Fibroblast of mammary gland (primary cell): ENCODE measurements at places on chromosomes 13 and 19.

GRCh38 chr13:41562083-41562482 is 104.7 kb downstream of the RGCC start:
- peak; percentile 87 for DNase-seq

GRCh38 chr13:102028868-102029267 is 373.0 kb downstream of the FGF14 start:
- DNase-seq = no peak

DNA sequence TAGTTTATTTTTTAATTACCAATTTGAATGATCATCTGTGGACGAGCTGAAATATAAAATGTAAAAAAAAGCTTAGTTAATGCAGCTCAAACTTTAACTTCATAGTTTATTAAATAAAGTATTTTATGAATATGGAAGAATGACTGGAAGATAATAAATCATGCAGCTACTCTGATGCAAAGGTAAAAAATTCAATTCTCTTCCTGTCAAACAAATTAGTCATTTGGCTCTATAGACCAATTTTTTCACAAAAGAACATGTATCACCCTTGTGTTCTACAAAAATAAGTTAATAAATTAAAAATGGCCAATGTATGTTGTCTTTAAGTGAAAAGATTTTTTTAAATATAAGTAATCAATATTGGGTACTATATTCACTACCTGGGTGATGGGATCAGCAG is 26.2 kb downstream of the EXOSC8 start:
- no peak for DNase-seq

GRCh38 chr19:8265872-8266271 is 42.3 kb downstream of the CD320 start:
- no peak for DNase-seq

- peak; percentile 86 for DNase-seq
Observed at GRCh38 chr19:2270423-2271233, 11.3 kb downstream of the PEAK3 start.

DNA sequence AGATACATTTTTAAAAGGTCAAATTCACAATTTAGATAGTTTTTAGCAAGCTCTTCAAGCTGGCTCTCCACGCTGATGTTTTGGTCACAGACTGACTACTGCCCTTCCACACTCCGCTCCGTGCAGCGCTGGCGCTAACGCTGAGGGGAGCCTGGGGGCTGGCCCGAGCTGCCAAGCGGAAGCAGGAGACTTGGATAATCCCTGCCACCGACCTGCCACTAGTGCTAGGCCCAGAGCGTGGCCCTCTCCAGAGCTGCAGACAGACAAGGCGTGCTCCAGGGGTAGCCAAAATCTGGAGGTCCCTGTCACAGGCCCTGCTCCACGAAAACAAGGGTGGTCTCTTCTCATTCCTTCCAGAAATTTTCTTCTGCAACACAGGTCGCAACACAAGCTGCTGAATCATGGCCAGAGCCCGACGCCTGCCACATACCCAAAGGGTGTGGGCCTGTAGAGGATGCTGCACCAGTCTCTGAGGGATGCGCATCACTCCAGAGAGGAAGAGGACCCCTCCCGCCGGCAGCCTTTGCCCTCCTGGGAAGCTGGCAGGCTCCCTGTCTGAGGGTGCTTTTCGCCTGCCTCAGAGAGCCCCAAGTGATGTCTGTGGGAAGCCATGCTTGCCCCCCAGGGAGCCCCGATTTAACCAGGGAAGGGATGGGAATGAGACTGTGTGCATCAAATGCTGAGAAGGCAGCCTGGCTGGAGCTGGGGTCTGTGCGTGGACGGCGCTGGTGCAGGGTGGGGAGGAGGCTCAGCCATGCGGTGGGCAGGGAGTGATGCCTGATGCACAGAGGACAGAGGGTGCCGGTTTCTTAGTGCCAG is 21.6 kb downstream of the CAPS start:
- peak; percentile 48 for DNase-seq

GRCh38 chr13:35961461-35962220 is 169.5 kb downstream of the DCLK1 start:
- peak; percentile 23 for DNase-seq

DNA sequence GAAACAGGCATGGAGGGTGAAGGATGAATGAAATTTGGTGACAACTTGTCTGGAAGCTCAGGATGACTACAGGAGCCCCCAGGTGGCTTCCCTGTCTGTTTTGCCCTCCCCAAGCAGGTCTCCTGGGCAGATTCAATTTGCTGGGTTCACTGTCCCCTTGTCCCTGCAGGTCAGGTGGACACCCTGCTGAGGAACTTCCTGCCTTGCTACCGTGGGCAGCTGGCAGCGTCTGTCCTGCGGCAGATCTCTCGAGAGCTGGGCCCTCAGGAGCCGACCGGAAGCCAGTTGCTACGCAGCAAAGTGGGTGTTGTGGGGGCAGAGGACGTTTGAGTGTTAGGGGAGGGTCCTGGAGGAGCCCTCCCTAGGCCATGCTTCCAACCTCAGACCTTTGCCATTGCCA is 19.1 kb downstream of the PGLS start:
- no peak for DNase-seq

GRCh38 chr13:73201626-73202025 is 142.8 kb downstream of the KLF5 start:
- DNase-seq = peak; percentile 76

DNA sequence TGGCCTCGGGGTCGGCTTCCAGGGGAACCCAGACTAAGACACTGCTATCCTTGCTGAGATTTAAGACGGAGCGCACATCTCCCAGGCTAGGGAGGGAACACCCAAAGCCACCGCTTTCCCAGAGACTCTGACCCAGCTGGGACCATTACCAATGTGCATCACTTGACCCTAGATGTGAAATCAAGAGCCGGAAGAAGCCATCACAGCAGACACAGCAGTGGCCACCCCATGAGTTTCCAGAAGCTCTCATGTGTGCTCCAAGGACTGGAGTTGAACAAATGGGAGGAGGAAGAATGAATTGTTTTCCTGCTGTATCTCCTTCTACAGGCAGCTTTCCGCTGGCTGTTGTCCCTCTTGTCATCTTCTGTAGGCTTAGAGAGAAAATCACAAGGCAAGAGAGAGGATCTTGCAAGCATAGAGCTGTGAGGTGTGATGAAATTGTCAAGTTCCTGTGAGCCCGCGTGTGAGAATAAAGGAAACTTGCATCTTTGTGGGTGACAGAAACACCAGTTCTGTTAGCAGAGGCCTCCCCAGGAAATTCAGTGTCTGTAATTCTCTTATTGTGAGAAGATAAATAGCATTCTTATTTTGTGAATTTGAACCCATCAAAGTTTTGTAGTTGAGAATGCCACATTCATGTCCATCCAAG is 711.8 kb downstream of the UQCRFS1 start:
- DNase-seq = no peak

DNA sequence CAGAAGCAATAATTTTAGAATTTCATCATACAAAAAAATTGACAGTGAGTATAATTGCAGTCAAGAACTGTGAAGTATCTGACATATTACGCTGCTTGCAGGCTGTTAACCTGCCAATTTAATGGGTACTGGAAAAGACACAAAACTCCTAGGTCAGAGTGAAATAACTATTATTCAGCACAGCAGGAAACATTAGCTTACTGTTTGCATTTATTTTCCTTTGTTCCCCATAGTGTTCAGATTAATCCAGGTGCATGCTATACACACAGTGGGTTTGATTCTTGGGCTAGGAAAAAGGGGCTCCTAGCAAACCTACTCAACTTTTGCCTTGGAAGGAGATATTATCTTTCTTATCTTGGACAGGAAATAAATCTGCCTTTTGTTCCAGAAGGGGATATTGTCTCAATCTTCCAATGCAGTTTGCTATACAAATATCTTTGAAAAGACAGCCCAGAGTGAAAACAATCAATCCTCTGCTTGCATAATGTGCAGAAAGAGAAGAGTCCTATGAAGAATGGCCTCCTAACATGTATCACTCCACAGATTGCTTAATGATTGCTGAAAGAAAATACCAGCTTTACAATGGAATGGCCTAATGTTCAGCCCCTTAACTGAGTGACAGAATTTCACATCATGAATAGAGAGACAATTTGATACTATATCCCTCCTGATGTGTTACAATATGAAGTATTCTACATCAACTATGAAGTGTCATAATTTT is 443.4 kb downstream of the TBC1D4 start:
- DNase-seq = no peak

- no peak for DNase-seq
Observed at GRCh38 chr13:80419416-80419815, 78.5 kb upstream of the SPRY2 start.
